ENCODE measurements at places on chromosomes 2 and 18.

DNA sequence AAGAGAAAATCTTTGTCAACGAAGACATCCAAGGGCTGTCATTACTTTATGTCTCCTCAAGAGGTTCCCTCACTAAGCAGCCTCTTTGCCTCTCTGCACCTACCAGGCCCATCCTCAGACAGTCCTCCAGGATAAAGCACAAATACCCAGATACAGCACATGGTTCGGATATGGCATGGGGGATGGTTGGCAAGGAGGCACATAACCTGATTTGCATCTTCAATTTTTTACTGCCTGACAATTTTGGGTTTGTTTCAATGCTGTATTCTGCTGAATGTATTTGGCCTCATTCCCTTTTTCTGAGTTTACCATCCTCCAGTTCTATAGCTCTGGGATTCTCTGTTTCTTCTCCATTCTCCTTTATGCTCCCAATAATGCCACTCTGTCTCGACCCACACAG lies 78.8 kb downstream of the VIT start:
- no peak for DNase-seq

DNA sequence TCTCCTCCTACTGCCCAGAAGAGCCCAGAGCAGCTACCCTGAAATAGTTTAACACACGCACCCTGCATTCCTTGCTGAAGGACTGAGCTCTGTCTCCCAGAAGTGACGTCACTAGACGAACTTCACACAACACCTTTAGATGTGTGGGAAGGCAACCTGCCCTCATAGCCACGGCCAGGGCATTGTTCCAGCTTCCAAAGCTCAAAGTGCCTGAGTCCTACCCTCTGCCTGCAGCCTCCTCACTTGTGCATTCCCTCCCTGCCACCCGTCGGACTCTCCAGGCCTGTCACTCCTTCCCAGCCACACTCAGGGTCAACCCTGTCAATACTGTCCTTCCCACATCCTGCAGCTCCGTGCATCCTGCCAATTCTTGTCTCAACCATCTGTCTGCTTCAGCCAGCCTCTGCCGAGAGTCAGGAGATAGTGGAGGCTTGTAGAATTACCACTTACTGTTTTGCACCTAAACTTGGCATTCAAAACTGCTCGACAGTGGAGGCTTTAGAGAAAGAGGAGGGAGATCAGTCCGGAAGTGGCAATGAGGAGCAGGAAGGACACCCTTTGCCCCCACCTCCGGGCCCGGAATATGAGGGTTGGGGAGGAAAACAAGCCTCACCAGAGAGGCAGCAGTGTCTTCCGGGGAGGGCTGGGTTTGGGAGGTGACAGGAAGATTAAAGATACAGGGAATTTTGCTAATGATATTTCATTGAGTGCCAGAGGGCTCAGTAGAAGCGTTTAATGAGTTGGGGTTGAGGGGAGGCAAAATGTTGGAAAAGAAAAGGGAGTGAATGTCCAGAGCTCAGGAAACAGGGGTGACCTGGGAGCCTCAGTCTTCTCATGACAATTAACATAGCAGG lies 72.3 kb upstream of the ATG16L1 start:
- no peak for DNase-seq

- DNase-seq = no peak
These were observed 8.6 kb upstream of the TMX3 start for GRCh38 chr18:68723539-68723938.

DNA sequence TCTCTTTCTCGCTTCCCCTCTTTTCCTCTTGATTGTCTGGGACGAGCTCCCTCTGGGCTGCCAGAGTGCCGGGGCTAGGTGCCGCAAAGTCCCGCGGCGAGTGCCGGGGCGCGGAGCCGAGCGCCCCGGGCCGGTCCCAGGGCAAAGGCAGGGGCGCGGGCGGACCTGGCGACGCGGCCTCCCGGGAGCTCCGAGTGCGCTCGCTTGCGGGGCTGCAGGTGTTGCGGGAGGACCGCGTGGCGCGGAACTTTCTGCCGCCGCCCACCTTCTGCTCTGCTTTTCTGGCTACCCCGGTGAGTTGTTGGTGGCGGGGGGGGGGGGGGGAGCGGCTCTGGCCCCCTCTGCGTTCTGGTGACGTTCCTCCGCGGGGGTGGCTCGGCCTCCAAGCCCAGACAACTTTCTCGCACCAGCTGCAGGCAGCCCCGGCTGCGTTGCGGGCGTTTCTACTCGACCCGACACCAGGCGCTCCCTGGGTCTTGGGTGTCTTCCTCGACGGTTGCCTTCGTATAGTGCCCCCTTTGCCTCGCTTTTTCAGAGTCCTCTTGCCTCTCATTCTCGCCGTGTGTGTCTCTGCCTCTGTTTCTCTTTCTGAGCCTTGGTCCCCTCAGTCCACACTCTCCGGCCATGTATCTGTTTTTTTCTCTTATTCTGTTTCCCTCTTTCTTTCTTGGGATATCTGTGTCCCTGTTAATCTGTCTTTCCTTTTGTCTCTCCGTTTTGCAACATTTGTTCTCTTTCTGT lies 759 bp downstream of the GALNT13 start:
- no peak for DNase-seq

- DNase-seq = no peak
These were observed 52.7 kb downstream of the TAF1B start for GRCh38 chr2:9895669-9896590.

DNA sequence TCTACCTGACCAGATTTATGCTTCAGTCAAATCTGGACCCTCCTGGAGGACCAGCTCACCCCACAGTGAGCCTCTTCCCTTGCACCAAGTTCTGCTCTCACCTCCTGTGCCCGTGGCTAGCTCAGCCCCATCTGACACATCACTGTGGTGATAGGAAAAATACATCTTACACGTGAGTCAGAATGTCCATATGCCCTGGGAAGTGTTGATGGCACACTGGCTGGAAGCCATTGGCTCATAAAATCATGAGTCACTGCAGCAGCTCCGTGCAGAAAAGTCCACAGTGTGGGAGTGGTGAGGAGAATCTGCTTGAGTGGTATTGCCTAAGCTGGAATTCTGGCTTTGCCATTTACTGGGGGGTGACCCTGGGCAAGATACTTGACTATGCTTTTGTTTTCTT lies 42.6 kb upstream of the RAPGEF4 start:
- peak; percentile 79 for DNase-seq

DNA sequence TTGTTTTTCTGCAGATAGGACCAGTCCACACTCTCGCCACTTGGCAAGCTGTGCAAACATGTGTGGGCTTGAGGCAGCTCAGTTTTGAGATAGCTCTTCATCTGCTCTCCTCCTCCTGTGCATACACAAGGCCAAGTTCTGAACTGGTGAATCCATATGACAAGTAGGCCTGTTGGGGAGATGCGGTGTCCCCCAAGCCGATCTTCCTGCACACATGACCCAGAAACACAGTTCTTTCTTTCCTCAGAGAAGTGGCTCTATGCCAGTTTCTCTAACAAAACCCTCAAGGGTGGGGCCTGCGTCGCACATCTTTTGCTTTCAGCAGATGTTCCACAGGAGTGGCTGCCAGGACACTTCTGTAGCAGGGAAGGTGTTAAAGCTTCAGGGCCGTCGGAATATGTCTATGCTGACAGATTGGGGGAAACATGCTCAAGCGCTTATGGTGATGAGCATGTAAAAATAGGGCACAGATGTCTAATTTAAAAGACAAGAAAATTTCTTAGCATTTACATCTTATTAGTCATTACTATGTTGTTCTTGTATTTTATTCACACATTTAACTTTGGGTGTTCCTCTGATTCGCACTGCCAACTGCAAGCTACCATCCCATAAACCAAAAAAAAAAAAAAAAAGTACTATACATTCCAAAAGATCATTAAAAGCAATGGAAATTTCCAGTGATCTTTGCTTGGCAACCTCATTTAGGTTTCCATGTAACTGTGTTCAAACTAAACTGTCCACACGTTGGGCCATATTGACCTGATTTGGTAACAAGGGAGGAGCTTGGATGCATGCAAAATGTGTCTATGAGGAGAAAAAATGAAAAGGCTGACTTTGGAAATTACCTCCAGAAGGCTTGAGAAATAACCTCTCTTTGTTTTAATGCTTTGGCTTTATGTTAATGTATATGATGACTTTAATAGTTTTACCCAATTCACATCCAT lies 1055.5 kb upstream of the KLHL29 start:
- no peak for DNase-seq

- DNase-seq = no peak
These were observed 23.4 kb upstream of the PAX3 start for GRCh38 chr2:222322236-222322635.

- DNase-seq = no peak
These were observed 55.9 kb downstream of the CDCA7 start for GRCh38 chr2:173410579-173410978.

DNA sequence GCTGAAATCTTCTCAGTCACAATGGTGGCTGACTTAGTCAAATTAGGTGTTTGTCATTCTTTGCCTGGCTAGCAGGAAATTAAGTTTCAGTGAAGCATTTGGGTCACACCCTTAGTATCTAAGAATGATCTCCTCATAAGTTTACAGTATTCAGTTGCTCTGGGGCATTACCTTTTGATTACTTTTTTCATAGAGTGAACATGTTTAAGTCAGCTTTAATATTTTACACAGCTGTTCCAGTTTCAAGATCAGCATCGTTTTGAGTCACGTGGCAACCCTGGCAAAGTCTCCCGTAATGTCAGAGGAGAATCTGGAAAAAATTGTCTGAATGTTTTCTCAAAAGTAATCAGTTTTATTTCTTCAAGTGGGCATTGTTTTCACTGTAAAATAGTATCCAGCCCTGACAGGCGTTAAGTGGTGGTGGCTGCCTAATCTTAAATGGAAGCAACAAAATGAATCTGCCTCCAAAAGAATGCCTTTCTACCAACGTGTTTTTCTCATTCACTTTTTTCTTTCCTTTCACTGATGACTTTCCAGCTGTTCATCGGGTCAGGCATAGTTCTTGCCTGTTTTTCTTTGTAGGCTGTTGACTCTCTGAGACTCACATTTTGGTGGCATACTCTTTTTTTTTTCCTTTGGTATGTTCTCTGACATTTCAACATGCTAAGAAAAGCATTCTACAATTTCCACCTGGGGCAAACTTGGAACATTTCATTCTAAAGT lies 319.6 kb upstream of the TCF4 start:
- DNase-seq = no peak

GRCh38 chr2:7116511-7116910 lies 199.3 kb downstream of the RNF144A start:
- DNase-seq = no peak

- no peak for DNase-seq
These were observed 1019.5 kb downstream of the TMEM182 start for GRCh38 chr2:103781313-103781712.

DNA sequence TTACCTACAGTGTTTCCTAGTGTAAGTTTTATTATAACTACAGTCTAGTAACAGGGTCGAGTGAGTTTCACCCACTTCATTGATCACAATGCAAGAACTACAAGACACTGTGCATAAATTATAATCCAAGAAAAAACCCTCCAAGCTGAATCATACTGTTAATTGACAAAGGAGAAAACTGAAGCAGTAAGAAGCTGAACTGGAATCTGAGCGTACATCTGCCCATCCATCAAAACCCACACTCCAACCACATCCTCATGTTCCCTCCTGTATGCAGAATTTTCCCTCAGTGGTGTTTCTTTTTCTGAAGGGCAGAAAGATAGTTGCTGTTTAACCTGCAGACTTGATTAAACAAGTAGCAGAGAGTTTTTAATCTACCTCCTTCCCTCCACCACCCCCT lies 49.5 kb upstream of the KIDINS220 start:
- no peak for DNase-seq

DNA sequence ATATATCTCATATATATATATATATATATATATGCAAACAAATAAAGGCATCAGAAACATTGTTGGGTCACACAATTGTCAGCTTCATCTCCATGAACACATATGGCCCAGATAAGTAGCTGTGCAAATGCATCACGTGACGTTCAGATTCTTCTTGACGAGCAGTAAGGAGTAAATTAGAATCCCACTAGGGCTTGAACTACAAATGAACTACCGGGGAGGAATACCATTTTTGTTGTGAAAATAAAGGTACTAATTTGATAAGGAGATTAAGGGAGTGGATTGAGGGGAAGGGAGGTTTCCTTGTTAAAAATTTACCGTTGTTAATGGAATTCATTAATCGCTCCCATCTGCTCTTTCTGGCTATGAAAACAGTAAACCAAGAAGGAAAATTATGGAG lies 186.5 kb upstream of the COPS8 start:
- DNase-seq = no peak

DNA sequence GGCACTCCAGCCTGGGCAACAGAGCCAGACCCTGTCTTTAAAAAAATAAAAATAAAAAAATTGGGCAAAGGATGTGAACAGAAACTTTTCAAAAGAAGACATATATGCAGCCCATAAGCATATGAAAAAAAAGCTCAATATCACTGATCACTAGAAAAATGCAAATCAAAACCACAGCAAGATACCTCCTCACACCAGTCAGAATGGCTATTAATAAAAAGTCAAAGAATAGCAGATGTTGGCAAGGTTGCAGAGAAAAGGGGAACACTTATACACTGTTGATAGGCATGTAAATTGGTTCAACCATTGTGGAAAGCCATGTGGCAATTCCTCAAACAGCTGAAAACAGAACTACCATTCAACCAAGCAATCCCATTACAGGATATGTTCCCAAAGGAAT lies 204.1 kb upstream of the SRD5A2 start:
- no peak for DNase-seq

- DNase-seq = no peak
These were observed 68.6 kb upstream of the SPOPL start for GRCh38 chr2:138432971-138433370.

DNA sequence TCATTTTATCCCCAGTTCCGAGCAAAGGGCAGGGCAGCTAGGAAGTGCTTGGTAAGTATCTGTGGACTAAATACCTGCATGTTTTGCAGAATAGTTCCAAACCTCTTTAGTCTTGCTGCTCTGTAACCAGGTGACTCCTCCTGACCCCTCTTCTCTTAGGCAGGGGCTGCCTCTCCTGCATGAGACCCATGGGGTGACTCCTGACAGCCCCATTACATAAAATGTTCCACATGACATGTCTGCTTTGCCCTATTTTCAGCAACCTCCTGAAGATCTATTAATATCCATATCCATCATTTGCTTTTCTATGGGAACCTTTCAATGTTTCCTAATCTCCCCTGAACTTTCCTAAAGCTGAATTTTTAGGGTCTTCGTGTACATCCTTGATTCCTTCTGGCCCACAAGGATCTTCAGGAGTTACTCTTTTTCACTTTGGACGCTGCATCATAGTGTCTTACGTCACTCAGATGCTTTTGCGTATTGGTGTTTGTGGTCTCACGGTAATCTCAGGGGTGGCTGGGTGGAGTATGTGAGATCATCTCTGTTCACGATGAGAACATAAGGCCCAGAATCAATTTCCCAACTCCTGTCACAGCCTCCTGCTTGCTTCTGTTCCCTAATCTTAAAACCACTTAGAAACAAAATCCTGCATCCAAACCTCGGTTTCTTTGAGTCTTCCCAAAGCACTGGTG lies 76.6 kb downstream of the MAPK4 start:
- no peak for DNase-seq

DNA sequence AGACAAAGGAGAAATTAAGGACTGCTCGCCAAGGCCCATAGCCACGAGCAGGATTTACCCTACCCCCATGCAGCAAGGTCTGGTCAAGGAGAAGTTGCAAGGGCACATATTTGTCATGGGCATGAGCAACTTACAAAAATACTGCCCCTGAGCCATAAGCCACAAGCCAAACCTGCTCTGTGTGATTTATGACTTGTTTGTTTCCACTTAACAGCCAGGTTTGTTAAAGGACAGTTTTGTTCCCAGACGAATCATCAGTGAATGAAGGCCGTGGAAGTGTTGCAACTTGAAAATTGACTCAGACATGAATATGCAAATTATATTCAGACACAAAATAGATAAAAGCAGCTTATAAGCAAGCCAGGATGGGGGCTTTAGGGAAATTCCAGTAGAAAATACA lies 31.3 kb upstream of the EVA1A start:
- DNase-seq = no peak
